ENCODE measurements at places on chromosomes 5 and 9.

- no peak for DNase-seq
These were observed 351.3 kb downstream of the DRD1 start for GRCh38 chr5:175092691-175093090.

GRCh38 chr9:29575219-29575618 is 2001.9 kb upstream of the C9orf72 start:
- DNase-seq = no peak

DNA sequence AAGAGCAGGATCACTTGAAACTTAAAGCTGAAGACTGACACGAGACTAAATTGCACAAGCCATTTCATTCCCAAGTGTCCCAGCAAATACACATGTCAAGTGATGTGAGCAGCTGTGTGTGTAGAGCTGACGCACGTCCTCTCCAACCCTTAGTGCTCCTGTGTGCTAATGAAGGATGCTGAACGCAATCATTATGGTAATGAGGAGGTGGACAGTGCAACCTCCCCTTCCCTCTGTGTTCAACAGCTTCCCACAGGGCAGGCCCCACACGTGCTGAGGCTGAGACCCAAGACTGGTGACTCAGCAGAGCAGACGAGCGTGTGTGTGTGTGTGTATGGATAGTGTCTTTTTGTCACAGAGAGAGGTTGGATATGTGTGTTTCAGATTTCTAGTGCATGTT is 702.1 kb downstream of the SEMA5A start:
- no peak for DNase-seq

- no peak for DNase-seq
These were observed 14.6 kb downstream of the MRPL36 start for GRCh38 chr5:1785062-1785461.

DNA sequence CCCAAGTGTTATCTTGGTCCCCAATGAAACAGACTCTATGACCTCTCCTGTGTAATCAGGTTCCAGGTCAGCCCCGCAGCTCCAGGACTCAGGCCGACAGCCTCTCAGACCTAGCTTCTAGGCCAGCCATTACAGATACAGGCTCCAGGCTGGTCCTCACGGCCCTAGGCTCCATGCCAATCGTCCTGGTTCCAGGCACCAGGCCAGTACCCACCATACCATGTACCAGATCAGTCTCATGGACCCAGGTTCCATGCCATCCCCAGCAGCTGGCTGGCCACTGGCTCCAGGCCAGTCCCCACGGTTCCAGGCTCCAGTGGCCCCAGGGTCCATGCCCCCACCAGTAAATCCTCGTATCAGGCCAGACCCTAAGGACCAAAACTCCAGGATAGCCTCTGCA is 1326.6 kb upstream of the C9orf72 start:
- no peak for DNase-seq

- no peak for DNase-seq
These were observed 92.6 kb downstream of the MARCHF3 start for GRCh38 chr5:126937771-126938170.

DNA sequence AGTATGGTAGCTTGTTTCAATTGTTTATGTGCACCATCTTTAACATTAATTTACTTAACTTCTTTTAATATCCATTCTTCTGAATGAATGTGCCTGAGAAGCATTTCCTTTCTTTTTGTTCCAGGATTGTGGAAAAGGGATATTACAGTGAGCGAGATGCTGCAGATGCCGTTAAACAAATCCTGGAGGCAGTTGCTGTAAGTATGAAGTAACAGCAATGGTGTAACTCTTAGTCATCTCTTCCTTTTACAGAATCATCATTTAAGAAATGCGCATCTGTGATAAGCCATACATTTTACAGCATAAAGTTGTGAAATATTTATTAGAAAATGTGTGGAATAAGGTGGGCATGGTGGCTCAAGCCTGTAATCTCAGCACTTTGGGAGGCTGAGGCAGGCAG is 117.7 kb downstream of the STARD4 start:
- no peak for DNase-seq

DNA sequence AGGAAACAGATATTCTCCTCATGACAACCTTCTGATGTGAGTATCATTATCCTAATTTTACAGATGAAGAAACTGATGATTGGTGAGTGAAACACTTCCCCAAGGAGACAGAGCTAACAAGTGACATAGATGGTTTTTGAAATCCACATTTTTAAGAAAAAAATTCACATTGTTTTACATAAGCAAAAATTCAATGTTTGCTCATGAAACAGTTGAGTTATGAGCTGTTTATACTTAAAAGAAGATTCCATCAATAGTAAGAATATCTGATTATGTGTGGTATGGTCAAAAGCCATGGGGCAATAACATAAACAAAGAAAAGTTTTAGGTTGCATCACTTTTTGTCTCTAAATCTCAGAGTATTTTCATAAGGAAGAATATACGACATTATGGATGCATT is 167.9 kb upstream of the PAPPA start:
- DNase-seq = no peak

GRCh38 chr9:27394154-27394825 is 97.3 kb upstream of the EQTN start:
- DNase-seq = no peak

GRCh38 chr5:157273131-157273556 is 7.2 kb downstream of the CYFIP2 start:
- peak; percentile 72 for DNase-seq

DNA sequence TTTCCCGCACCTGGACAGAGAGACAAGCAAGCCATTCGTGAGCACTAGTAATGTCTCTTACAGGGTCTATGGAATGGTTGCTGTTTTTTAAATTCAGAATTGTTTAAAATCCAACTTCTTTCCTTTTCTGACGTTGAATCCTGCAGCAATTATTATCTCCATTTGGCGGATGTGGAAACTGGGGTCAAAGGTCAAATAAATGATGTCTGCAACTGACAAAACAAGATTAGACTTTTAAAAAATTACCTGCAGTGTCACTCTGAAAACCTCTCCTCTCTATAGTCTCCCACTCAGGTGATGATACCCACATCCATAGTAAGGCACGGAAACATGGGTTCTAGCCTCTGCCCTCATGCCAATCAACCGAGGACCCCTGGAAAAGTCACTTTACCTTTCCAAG is 142.7 kb upstream of the SMIM23 start:
- no peak for DNase-seq

GRCh38 chr5:74460694-74461093 is 179.8 kb downstream of the ENC1 start:
- no peak for DNase-seq

DNA sequence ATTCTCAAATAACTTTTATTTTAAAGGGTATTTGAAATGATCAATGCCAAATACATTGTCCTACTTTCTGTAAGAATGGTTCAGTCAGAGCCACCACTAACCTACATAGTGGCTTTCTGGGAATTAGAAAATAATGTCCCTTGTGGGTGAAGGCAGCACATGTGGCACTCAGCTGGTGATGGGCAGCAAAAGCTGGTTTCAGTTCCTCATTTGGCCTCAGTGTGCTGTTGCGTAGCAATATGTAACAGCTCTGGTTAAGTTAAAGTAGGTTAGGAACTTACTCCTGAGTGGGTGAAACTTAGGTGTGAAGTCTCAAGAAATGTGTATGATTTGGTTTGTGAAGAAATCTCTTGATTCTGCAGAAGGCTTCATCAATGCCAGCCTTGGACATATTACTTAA is 99.6 kb upstream of the SPEF2 start:
- peak; percentile 67 for DNase-seq

DNA sequence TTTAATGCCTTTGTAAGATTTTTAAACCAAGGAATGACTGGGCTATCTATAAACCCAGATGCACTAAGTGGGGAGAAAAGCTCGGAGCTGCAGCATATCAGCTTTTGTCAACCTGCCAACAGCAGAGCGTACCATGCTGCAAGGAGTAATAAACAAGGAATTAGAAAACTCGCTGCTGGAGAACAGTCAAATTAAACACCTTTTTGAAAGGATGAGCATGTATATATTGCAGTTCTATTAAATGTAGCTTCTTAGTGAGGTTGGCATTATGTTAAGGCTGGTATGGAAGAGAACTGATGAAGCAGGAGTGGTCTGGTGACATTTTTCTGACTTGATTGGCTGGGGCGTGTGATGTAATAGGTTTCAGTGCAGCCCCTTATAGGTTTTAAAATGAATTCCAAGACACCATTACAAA is 74.7 kb downstream of the PIK3R1 start:
- DNase-seq = no peak

All from AML-193 (cell line).